H1 (cell line): ENCODE measurements at places on chromosomes 7 and 10.

DNA sequence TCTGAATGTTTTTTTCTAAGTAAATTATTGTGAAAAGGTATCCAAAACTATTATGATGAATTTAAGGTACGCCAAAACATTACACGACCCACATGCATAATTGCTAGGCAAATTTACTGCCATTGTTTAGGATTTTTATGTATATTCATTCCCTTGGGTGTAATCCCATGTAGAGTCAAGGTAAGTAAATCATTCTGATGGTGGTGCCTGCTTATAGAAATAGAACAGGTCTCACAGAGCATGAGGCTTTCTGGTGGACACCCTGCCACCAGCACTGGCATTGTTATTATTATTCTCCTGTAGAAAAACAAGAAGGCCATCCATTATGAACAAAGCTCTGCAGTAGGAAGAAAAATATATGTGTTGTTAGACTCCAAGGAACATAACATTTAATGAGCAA is 111.7 kb upstream of the ZNF804B start:
- H3K27me3 ChIP-seq, result no peaks in the 10 kb centered on the region
- no peak overlapping the region for H3K4me3 ChIP-seq
- H3K4me1 ChIP-seq, result no peaks in the 10 kb centered on the region

DNA sequence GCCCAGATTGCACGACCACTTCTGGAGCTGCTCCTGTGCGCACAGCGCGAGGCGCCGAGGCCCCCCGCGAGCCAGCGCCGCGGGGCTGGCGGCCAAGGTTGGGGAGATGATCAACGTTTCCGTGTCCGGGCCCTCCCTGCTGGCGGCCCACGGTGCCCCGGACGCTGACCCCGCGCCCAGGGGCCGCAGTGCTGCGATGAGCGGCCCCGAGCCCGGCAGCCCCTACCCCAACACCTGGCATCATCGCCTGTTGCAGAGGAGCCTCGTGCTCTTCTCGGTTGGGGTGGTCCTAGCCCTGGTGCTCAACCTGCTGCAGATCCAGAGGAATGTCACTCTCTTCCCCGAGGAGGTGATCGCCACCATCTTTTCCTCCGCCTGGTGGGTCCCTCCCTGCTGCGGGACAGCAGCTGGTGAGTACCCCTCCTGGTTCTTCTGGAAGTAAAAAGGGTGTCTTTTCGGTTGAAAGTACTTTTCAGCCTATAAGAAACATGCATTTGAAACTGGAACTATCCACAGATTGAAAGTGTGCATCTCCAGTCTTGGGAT is 683 bp downstream of the INSIG1 start:
- H3K4me3 ChIP-seq, result peak overlapping the region; percentile 77
- H3K27me3 ChIP-seq, result no peaks in the 10 kb centered on the region
- H3K27ac ChIP-seq, result no peak overlapping the region
- no peak for DNase-seq

- DNase-seq, result no peak
- H3K36me3 ChIP-seq, result no peaks in the 10 kb centered on the region
- H3K27me3 ChIP-seq, result no peaks in the 10 kb centered on the region
- H3K27ac ChIP-seq, result no peak overlapping the region
- no peak overlapping the region for H3K4me3 ChIP-seq
- H3K4me1 ChIP-seq, result no peaks in the 10 kb centered on the region
These were observed 45.5 kb upstream of the CYTH3 start for GRCh38 chr7:6317797-6318438.

GRCh38 chr7:22486597-22486996 is 13.4 kb downstream of the STEAP1B start:
- no peak for DNase-seq
- no peak overlapping the region for H3K4me3 ChIP-seq
- no peak overlapping the region for H3K27ac ChIP-seq
- H3K27me3 ChIP-seq, result no peaks in the 10 kb centered on the region
- no peaks in the 10 kb centered on the region for H3K36me3 ChIP-seq

- no peak overlapping the region for H3K4me3 ChIP-seq
- H3K27me3 ChIP-seq, result no peaks in the 10 kb centered on the region
- no peaks in the 10 kb centered on the region for H3K4me1 ChIP-seq
- no peaks in the 10 kb centered on the region for H3K36me3 ChIP-seq
- no peak for DNase-seq
These were observed 750.7 kb downstream of the SORCS3 start for GRCh38 chr10:105391670-105392351.

DNA sequence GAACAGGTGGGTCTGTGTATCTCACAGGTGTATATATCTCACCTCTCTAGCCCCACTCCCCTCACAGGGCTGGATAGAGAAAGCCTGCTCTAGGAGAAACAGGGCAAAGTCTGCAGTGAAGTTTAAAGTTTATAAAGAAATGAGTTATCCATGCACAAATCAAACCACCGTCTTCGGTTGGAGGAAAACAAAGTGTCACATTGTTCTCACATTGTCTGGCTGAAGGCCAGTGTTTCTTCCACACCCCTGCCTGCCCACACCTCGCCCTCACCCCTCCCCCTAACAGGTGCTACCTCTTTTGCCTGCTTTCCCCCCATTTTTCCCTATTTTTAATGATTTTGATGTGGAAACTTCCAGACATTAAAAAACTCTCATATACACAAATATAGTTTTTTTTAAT is 25.8 kb downstream of the AQP1 start:
- no peak overlapping the region for H3K27ac ChIP-seq
- no peak for DNase-seq
- no peaks in the 10 kb centered on the region for H3K27me3 ChIP-seq
- no peak overlapping the region for H3K4me3 ChIP-seq
- peaks cover 6% of the 10 kb centered on the region for H3K4me1 ChIP-seq
- H3K36me3 ChIP-seq, result no peaks in the 10 kb centered on the region

DNA sequence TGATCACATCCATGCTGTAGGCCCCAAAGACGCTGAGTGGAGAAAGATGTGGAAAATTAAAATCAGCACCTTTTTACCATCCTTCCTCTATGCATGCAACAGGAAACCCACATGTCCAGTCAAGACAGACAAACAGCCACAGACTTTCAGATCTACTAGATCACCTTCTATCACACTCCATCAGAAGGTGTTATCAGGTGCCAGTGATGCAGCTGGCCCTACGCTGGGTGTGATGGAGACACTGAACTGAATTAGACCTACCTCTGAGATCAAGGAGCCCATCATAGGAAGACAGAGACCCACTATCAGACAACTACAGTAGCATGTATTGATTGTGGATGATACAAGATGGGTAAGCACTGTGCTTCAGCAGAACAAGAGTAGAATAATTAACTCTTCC is 15.5 kb downstream of the CYP3A4 start:
- DNase-seq, result no peak
- H3K36me3 ChIP-seq, result no peaks in the 10 kb centered on the region
- no peak overlapping the region for H3K27ac ChIP-seq
- no peaks in the 10 kb centered on the region for H3K4me1 ChIP-seq

- H3K36me3 ChIP-seq, result peaks cover 46% of the 10 kb centered on the region
- no peaks in the 10 kb centered on the region for H3K27me3 ChIP-seq
- H3K4me1 ChIP-seq, result no peaks in the 10 kb centered on the region
- no peak overlapping the region for H3K27ac ChIP-seq
These were observed 28.7 kb downstream of the WIPI2 start for GRCh38 chr7:5218564-5219360.

GRCh38 chr7:155257482-155258225 is 40.0 kb upstream of the INSIG1 start:
- no peaks in the 10 kb centered on the region for H3K27me3 ChIP-seq
- no peak for DNase-seq
- no peaks in the 10 kb centered on the region for H3K36me3 ChIP-seq
- no peak overlapping the region for H3K27ac ChIP-seq

DNA sequence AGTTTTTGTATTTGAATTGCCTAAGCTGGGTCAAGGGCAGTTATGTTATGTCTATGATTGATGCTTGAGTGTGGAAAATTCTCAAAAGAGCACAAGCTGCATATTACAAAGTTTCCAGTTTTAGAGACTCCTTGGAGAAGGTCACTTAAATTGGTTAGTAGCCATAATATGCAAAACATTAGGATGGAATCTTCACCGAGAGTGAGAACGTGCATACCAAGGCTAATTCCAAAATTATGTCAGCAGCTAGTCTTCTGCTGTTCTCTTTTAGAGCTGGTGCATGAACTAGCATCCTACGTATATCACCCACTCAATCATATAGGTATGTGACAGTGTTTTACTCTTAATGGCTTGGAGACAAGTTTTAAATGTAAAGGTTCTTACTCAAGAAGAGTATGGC is 49.2 kb downstream of the MKX start:
- H3K36me3 ChIP-seq, result no peaks in the 10 kb centered on the region
- no peaks in the 10 kb centered on the region for H3K27me3 ChIP-seq
- H3K4me1 ChIP-seq, result no peaks in the 10 kb centered on the region
- H3K27ac ChIP-seq, result no peak overlapping the region

- peaks cover 6% of the 10 kb centered on the region; the same call in 1 of the 2 replicates for H3K4me1 ChIP-seq
- H3K36me3 ChIP-seq, result no peaks in the 10 kb centered on the region; the same call in 1 of the 2 replicates
- no peak for DNase-seq
- H3K4me3 ChIP-seq, result peak overlapping the region; percentile 95
These were observed 1.1 kb downstream of the GGCT start for GRCh38 chr7:30503274-30504212.

DNA sequence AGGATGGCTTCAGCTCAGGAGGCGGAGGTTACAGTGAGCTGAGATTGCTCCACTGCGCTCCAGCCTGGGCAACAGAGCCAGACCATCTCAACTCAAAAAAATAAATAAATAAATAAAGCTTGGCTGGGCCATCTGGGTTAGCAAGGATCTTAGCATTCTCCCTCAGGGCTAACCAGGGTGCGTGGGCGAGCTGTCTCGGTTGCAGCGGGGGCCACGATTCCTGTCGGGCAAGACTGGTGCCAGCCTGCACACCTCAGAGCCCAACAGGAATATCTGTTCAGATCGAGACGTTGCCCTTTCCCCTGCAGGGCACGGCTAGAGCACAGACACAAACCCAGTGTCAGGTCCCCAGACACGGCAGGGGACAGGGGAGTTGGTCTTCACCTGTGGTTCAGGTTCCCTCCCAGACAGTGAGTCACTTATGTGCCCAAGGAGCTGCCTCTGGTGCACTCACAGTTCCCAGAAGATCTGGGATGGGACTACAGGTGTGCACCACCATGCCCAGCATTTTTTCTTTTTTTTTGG is 75.5 kb upstream of the GTF2I start:
- DNase-seq, result no peak
- H3K27me3 ChIP-seq, result no peaks in the 10 kb centered on the region
- no peaks in the 10 kb centered on the region for H3K36me3 ChIP-seq
- H3K4me3 ChIP-seq, result no peak overlapping the region
- 0 out of 2 replicates have a peak, but pooled peaks cover under 1% of the 10 kb centered on the region for H3K4me1 ChIP-seq

- no peaks in the 10 kb centered on the region; the same call in 1 of the 2 replicates for H3K4me1 ChIP-seq
- no peak overlapping the region for H3K4me3 ChIP-seq
- H3K36me3 ChIP-seq, result no peaks in the 10 kb centered on the region
- H3K27me3 ChIP-seq, result no peaks in the 10 kb centered on the region
These were observed 80.9 kb downstream of the SGMS1 start for GRCh38 chr10:50542871-50543270.

GRCh38 chr10:109456566-109457301 is 466.6 kb downstream of the XPNPEP1 start:
- H3K36me3 ChIP-seq, result no peaks in the 10 kb centered on the region
- H3K4me3 ChIP-seq, result peak overlapping the region; percentile 77
- DNase-seq, result no peak
- H3K27ac ChIP-seq, result no peak overlapping the region
- H3K4me1 ChIP-seq, result no peaks in the 10 kb centered on the region; the same call in 1 of the 2 replicates
- H3K27me3 ChIP-seq, result peaks cover 25% of the 10 kb centered on the region

GRCh38 chr7:30119890-30120577 is 14.8 kb upstream of the MTURN start:
- no peaks in the 10 kb centered on the region for H3K36me3 ChIP-seq
- no peak overlapping the region for H3K27ac ChIP-seq
- H3K27me3 ChIP-seq, result no peaks in the 10 kb centered on the region
- no peaks in the 10 kb centered on the region for H3K4me1 ChIP-seq

GRCh38 chr10:102313221-102313896 is 68.0 kb downstream of the GBF1 start:
- H3K27me3 ChIP-seq, result no peaks in the 10 kb centered on the region
- DNase-seq, result no peak
- no peak overlapping the region for H3K4me3 ChIP-seq
- H3K4me1 ChIP-seq, result no peaks in the 10 kb centered on the region
- no peak overlapping the region for H3K27ac ChIP-seq

DNA sequence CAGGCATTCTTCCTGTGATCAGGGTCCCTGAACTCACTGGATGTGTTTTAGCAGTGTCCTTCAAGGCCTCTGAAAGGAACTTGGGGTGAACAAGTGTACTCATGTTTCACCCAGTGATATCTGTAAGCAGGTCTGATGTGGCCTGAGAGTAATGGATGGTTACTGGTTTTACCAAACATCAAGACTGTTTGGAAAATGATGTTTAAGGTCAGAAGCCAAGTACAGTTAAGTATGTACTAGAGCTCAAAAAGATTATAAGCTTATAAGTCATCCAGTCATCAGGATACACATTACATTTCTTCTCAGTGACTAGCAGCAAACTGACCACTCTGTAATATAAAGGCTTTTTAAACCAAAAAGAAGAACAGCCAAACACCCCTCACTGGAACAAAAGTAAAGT is 79.8 kb upstream of the PTN start:
- no peaks in the 10 kb centered on the region; the same call in 1 of the 2 replicates for H3K36me3 ChIP-seq
- no peak for DNase-seq
- no peaks in the 10 kb centered on the region for H3K27me3 ChIP-seq
- H3K4me3 ChIP-seq, result no peak overlapping the region

DNA sequence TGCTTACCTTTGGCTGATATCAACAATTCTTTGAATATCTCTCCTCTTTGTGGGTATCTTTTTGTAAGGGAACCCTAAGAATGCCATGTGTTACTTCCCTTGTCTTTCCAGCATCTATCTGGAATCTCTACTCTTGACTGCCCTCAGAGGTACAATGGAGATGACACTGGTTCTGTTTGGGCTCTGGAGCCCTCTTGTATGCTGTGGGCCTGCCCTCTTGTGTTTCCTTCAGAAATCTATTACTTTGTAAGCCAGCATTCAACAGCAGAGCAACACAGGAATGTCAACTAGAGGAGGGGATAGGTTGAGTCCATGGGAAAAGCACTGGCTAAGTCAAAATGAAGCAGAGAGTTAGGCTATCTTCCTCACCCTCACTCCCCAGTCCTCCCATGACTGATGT is 142.3 kb downstream of the XPNPEP1 start:
- H3K27me3 ChIP-seq, result no peaks in the 10 kb centered on the region; the same call in 1 of the 2 replicates
- no peak for DNase-seq
- H3K4me1 ChIP-seq, result peaks cover 9% of the 10 kb centered on the region; the same call in 1 of the 2 replicates
- H3K36me3 ChIP-seq, result no peaks in the 10 kb centered on the region
- no peak overlapping the region for H3K27ac ChIP-seq
